ENCODE measurements at places on chromosomes 5 and 9.
A peak's percentile ranks its signal among the peaks of the same experiment; 100 is the strongest.

DNA sequence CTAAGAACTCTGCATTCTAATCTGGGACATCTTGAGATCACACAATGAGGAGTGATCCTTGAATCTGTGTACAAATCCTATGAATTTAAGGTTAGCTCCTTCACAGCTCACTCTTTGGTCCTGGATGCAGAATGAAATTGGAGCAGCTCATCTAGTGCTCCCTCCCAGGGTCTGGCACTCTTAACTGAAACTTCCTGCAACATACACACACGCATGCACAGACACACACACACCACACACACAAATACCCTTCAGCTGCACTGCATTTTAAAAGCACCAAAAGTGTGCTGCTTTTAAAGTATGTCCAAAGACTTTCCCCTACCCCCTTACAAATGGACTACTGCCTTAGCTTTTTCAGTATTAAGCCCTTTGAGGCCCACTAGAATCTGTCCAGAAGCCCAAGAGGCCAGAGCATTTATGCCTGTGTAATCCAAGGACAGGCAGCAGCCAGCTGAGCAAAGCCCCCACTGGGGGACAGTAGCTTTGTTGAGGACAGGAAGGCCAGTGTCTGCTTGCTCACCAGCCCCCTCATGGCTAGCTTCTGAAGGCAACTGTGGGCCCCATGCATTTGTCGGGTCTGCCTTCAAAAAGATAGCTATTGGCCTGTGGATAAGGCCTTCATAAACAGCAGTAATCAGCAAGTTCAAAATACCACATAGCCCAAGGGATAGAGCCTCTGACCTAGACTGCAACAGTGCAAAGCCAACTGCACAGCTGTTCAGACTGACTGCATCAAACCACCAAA lies 43.6 kb downstream of the CDO1 start:
- no peak for DNase-seq

DNA sequence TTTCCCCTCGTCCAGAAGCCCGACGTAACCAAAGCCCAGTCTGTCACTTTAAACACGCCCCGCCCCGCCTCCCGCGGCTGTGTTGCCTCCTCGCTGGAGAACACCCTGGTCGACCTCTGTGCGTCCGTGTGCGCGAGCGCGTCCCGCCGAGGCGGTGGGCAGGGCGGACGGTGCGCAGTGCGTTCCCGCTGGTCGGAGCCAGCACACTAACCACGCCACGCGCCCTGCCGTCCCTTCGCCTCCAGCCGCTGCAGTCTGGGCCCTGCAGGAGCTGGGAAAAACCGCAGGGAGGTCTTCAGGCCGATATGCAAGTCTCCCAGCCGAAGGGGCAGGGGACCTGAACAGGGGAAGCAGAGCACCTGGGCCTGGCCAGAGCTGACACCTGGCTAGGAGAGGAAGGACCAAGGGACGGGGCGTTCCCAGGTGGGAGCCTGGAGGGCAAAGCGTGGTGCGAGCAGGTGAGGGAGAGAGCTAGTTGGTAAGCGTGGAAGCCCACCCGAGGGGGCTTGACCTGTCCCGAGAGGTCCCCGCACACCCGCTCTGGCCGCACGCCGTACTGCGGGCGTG lies 1.3 kb upstream of the PHPT1 start:
- DNase-seq, result peak; percentile 52

DNA sequence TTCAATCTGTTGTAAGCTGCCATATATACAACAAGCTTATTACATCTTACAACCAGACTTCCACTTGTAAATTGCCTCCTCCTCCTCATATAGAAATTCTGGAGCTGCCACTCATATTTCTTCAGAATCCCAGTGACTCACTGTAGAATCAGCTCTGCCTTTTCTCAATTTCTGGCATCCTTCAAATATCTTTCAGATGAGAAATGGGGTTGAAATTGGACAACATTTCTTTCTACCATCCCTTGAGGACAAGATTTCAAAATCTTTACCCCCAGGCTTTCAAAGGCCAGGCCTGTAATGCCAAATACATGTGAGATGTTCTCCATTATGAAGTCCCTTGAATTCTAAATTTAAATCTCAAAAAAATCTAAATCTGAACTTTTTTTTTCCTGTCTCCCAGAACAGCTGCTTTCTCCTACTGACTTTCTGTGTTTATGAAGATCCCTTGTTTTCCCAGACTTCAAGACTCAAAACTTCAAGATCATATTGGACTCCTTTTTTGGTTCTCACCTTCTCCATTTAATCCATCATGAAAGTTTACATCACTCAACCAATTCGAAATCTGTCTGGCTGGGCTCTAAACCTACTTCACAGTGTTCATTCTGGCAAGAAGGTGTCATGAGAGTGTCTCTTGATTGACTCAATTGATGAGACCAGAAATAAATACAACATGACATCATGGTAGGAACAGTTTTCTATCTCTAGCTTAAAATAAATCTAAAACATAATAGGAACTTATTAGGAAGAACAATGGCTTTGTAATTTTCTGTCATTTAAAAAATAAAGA lies 109.8 kb downstream of the HMHB1 start:
- DNase-seq, result no peak

DNA sequence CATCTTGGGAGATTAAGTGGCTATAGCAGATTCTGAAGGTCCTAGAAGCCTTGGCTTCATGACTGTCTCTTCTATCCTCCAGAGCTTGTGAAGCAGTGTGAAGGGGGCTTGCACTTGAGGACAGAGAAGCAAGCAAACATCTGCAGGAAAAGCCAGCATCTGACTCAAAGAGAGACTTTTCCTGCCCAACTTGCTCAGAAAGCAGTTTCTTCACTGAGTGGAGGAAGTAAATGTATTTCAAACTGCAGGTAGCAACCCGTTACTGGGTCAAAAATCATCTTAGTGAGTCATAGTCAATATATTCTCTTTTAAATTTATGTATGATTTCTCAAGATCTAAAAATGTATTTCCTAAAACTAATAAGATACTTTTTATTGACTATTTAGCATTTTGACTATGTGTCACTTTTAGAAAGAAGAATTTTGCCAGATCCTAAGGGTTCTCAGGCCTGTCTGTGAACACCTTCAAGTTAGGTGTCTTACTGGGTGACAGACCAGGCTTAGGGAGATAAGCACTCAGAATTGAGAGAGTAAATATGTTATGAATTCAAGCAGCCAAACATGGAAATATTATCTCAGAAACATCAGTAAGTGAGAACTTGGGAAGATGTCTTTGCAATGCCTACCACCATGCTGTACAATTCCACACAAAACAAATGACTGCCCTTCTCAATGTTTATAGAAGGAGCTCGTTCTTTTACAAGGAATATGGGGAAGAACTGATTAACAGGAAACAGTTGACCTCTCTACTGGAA lies 72.6 kb upstream of the DMAC1 start:
- no peak for DNase-seq

DNA sequence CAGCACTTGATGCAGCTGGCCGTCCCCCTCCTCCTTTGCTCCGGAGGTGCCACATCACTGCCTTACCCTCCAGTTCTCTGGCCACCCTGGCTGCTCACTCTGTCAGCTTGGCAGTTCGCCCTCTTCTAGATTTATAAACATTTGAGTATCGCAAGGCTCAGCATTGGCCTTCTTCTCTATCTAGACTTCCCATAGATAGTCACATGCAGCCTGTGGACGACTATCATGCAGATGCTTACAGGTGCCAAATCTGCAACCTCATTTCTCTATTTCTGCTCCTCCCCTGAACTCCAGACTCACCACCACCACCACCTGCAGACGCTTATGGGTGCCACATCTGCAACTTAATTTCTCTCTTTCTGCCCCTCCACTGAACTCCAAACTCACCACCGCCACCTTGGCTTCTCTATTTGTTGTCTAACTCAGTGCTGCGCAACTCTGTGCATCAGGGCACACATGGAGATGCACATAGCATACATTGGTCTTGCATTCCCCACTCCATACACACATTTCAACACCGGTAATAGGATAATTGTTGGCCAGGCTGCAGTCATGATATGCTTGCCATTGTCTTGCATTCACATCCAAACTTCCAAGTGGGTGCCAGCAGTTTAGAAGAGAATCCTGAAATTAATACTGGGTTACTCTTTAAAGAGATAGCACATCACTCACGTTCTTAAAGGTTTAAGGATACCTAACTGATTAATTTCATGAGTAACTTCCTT lies 1.9 kb upstream of the DAP start:
- DNase-seq, result no peak

DNA sequence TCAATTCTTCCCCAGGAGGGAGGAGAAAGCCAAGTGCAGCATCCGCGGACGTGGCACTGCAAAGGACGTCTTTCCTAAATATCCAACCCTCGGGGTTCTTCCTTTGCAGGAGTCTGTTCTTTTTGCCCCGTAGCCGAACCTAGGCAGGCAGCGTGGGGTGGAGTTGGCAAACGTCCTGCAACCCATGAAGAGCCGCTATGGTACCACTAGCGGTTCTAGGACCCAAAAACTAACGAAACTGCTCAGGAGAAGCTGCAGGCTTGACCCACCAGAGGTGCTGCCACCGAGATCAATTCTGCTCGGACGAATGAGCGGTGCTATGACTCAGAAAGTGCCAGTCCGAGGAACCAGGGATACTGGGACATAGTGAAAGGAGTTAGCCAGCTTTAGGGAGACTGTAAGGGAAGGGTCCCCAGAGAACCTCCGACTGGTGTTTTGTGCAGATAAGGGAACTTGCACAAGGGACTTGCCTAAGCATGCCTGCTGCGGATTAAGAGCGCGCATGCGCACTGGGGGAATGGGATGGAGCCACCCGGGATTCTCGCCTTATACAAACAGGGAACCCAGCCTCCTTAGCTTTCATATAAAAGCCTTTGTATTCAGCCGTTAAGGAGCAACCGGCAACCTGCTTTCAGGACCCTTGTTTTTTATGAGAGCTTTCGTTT lies 32.7 kb downstream of the ANXA2R start:
- DNase-seq, result peak; percentile 61

DNA sequence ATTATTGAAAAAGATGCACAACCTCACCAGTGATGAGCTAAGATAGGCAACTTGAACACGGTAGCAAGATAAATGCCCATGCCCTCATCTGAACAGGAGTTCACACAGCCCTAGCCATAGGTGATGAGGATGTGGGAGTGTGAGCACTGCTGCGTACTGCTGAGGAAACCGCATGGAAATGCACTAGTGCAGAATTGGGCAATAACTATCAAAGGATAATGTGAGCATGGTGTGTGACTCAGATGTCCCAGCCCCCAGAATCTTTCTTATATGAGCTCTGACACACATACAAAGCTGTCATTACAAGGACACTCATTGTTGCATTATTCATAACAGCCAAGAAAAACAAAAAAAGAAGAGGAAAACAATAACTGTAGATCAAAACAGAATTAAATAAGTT lies 521.2 kb downstream of the IRX1 start:
- DNase-seq, result no peak

GRCh38 chr5:71786337-71787055 lies 67.4 kb downstream of the CARTPT start:
- no peak for DNase-seq

DNA sequence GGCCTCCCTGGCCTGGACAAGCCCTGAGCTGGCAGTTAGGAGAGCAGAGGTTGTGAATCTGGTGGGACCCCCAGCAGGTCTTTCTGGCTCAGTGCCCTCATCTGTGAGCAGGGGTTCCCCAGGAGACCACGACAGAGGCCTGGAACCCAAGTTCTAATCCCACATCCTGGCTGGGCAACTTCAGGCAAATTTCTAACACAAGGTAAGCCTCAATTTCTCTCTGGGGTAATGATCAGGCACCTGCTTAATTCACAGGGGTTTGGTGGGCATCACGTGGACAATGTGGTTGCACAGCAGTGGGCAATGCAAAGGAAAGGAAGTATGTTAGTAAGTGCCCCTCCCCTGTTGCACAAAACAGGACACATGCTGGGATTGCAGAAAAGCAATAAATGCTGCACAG lies 1.9 kb upstream of the KCNIP1 start:
- no peak for DNase-seq

DNA sequence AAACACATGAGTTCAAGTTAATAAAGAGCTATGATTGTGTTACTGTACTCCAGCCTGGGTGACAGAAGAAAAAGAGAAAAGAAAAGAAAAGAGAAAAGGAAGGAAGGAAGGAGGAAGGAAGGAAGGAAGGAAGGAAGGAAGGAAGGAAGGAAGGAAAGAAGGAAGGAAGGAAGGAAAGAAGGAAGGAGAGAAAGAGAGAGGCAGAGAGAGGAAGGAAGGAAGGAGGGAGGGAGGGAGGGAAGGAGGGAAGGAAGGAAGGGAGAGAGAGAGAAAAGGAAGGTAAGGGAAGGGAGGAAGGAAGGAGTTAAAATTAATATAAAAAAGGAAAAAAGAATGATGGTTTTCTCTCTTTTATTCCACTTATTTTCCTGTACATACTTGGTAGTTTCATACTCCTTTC lies 89.5 kb upstream of the ZBTB43 start:
- DNase-seq, result no peak

DNA sequence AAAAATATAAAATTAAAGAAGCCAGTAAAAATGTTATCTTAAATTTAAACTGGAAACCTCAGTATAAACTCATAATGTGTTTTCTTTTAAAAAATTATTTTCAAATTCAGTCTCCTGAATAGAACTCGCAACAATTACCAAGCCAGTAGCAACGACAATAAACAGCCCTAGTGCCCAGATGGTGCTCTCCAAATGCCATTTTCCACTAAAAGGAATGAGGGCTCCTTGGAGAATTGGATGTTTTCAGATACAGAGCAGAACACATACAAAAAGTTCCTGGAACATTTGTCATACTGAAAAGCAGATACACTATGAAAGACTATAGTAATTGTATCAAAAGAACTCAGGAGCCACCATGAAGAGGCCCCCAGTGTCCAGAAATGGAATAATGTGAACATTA lies 97.4 kb downstream of the TMC1 start:
- DNase-seq, result no peak

GRCh38 chr5:173735184-173735583 lies 118.7 kb upstream of the BOD1 start:
- no peak for DNase-seq

- no peak for DNase-seq
These were observed 58.8 kb downstream of the FOCAD start for GRCh38 chr9:20742833-20743232.

GRCh38 chr5:149671544-149671943 lies 58.6 kb upstream of the PPARGC1B start:
- DNase-seq, result no peak

DNA sequence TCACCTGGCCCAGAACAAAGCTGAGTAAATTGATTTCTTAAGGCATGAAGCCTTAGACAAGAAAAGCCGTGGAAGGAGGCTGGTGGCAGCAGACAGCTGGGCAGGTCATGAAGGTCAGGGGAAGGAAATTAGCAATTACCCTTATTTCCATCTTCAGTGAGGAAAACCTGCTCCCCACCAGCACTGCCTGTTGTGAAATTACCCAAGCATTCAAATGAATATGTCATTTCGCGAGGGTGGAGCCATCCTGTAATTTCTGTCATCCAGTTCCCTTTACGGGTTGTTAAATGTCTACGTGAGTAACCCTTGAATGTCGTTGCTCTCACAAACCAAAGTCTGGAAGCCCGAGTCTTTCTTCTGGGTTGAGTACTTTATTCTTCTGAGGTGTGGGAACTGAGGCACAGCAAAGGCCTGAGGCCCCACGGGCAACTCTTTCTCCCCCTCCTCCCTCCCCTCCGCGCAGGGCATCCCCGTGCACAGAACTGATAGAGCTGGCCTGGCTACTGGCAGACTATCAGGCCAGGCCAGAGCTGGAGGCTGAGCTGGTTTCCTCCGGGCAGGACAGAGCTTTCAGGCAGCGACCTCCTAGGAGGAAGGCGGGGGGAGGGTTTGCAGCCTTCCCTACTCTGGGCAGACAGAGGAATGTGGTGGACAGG lies 22.0 kb upstream of the AK3 start:
- no peak for DNase-seq

GRCh38 chr9:104795857-104796256 lies 31.9 kb downstream of the NIPSNAP3B start:
- DNase-seq, result no peak

All from activated CD4-positive, alpha-beta T cell treated with anti-CD3 and anti-CD28 coated beads, Interleukin-2, amount 50 U/mL, for 24 hours (primary cell).